ENCODE measurements at places on chromosomes 11 and 22.

- no peak for DNase-seq
Measured at GRCh38 chr11:2328021-2328420, 26.2 kb downstream of the TSPAN32 start.

- no peak for DNase-seq
Measured at GRCh38 chr22:44398856-44399837, 86.4 kb upstream of the SHISAL1 start.

DNA sequence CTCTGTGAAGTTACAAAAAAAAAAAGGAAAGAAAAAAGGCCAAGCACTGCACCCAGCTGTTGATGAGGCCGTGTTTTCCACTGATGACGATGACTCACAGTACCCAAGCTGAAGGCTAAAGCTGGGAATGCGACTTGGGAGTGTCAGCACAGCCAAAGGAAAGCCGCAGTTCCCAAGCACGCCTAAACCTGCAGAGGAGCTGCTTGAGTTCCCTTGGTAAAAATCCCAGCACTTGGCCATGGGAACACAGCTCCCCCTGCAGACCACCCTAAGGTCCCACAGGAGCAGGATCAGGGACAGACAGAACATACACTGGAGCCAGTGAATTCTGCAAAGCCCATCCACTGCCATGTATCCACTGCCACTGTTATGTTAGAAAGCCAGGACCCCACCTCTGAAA lies 39.9 kb downstream of the SERGEF start:
- no peak for DNase-seq

DNA sequence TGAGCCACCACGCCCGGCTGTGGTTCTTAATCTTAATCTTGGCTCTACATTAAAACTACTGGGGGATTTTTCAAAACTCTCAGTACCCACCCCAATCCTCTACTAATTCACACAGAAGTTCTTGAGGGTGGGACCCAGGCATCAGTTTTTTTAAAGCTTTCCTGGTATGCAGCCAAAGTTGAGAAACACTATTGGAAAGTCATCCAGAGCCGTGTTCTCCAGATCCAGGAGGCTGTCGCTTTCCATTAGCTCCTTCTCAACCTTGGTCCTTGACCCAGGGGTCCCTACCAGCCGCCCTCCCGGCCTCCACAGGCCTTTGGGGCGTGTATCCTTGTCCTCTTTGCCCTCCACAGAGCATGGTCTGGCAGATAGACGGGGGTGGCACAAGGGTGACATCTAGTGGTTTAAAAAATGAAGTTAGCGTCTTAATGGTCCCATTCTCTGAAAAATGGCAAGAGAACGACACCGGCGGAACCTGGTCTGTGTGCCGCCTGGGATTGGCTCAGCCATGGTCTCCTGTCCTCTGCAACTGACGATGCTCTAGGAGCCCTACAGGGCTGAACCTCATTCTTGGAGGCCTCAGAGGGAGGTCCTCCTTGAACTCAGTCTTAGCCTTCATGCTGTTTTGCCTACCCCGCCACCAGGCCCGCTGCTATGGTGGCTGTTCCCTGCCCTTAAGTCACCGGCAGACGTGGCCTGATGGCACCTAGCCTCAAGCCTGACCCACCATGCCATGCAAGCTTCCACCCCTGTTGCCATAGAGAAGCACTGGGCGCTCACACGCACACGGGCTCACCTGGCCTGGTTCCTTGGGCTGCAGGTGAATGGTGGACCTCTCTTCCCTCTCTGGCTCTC lies 152.0 kb upstream of the SYN3 start:
- no peak for DNase-seq

DNA sequence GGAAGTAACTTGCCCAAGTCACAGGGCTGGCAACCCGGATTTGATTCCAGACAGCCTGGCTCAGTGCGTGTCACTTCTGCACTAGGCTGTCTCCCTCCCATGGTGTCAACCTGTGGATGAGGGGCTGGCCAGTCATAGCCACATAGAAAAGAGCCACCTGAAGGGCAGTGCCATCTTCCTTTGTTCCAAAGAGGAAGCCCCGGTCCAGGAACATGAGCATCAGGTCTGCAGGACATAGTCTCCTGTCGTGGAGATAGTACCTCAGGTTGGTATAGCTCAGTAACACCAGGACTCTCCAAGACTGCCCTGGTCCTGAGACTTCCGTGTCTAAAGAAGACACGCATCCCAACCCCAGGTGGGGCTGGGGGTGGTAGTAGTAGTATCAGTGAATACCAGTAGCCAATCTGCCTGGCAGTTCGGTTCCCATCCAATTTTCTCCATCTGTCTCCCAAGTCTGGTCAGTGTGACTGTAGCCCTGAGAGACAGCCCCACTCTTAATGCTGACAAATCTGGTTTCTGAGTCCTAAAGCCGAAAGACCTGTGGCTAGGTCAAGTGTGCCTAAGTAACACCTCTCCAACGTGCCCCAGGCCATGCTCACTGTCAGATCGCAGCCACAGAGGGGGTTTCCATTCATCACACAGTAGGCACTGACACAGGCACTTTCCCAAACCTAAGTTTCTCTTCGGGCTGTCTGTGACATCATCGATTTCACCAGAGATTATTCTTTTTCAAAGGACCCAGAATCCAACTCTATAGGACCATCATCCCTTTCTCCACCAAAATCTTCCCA lies 33.1 kb downstream of the C11orf58 start:
- DNase-seq, result no peak

- no peak for DNase-seq
Measured at GRCh38 chr11:68775951-68776388, 24.6 kb upstream of the TESMIN start.

- DNase-seq, result no peak
Measured at GRCh38 chr11:132872211-132872610, 660.1 kb downstream of the OPCML start.

GRCh38 chr22:46737105-46737975 lies 712 bp downstream of the CERK start:
- DNase-seq, result no peak

GRCh38 chr22:47371263-47372090 lies 609.0 kb downstream of the TBC1D22A start:
- DNase-seq, result no peak

- DNase-seq, result no peak
Measured at GRCh38 chr22:49241174-49241851, 586.4 kb downstream of the BRD1 start.

GRCh38 chr11:3835751-3836150 lies 5.0 kb downstream of the RHOG start:
- no peak for DNase-seq

DNA sequence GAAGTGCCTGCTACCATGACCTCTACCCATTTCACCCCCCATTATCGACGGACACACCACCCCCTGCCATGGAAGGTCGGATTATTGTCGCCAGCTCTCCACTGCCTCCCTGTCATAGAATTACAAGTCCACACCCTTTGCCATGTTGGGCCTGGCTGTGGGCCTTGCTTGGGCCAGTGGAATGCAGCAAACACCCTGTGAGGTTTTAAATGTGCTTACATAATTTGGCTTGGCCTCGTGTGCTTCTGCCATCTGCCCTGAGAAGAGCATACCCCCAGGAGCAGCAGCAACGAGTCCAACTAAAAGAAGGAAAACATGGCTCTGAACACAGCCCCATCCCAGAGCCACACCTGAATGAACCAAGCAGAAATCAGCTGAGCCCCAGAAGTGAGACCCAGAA lies 94.1 kb upstream of the PRDM11 start:
- DNase-seq, result no peak

- DNase-seq, result no peak
Measured at GRCh38 chr11:35511666-35512065, 13.8 kb downstream of the PAMR1 start.

- no peak for DNase-seq
Measured at GRCh38 chr11:79366218-79366617, 74.6 kb downstream of the TENM4 start.

DNA sequence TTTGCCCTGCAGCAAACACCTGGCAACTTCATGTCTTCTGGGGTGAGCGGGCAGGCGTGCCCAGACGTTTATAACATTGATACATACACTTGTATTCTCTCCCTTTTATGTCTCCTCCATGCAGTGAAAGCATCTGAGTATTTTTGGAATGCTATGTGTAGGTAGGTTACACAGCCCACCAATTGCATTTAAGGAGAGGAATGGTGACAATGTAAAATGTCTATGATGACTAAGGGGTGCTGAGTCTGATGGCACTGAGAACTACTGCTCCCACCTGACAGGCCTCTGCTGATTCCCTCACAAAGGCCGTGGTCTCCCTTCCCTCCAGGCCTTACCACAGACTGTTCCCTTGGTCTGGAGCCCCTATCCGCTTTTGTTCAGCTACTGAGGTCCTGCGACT lies 22.9 kb upstream of the RASL10A start:
- DNase-seq, result no peak

DNA sequence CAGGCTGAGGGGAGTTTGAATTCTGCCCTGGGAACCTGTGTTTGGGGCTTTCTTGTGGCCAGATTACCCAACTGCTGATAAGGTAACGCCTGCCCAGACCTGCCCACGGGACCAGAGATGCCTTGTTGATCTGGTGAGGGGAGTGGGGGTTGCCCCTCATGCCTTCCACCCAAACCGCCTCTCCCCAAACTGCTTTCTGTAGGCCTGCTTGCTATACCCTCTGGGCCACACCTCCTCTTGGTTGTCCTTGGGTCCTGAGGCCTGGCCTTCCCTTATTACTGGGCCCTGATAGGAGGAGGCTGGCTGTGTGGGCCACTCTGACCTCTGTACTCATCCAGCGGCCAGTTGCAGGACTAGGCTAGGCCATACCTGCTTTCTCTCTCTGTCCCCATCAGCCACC lies 3.4 kb downstream of the P2RY2 start:
- DNase-seq, result no peak

- no peak for DNase-seq
Measured at GRCh38 chr22:27253108-27253902, 548.3 kb downstream of the MN1 start.

- no peak for DNase-seq
Measured at GRCh38 chr22:42991010-42991651, 23.8 kb downstream of the PACSIN2 start.

- no peak for DNase-seq
Measured at GRCh38 chr11:1931341-1932104, 12.0 kb downstream of the TNNT3 start.

GRCh38 chr11:129881570-129882170 lies 13.7 kb downstream of the NFRKB start:
- DNase-seq, result peak; percentile 25

DNA sequence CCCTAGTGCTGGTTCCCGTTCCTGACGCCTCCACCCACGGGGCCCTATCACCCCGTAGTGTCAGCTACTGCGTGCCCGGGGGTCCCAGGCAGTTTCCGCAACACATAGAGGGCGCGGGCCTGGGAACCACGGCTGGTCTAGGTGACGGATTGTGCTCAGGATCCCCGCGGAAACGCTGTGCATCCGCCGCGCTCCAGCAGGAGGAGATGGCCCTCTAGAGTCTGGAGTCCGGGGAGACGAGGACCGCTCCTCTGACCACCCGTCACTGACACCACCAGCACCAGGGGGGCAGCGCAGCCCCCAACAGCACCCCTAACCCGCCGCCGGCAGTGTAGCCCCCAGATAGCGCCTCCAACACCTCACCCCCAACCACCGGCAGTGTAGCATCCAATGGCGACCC lies 4.4 kb upstream of the RFPL3 start:
- no peak for DNase-seq

DNA sequence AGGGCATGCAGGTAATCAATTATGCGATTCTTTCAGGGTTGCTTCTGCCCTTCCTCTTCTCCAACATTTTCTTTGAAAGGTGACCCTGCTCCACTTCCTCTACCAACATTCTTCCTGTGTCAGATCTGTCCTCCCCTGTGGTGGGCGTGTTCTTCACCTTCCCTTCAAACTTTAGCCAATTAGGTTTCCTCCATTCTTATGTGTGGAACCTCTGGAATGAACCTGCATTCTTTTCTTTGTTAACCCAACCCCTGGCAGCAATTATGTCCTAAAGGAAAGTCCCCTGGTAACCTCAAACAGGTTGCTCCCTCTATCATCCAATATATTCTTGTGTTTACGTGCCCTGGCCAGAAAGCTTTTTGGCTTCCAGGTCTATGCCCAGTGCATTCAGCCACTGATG lies 22.4 kb downstream of the KIRREL3 start:
- no peak for DNase-seq

- DNase-seq, result no peak
Measured at GRCh38 chr11:61364012-61364675, 2.0 kb downstream of the TMEM138 start.

DNA sequence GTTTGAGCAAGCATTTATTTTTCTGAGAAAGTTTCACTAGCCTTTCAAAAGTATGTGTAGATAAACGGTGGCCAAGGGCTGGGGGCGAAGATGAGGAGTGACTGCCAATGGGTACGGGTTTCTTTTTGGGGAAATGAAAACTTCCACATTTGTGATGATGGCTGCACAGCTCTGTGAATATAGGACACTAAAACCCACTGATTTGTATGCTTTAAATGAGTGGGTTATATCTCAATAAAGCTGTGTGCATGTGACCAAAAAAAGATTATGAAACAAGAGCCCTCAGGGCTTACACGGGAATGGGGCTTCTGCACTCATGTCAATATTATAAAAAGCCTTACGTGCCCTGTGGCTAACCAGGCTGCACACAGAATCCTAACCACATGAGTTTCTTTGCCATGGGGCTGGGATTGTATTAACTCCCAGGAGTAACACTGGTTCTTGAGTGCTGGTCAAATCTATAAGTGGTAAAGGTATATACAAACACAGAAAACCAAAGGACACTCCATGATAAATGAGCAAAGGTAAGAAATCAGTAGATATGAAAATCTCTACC lies 31.3 kb downstream of the ABCC8 start:
- no peak for DNase-seq

- DNase-seq, result no peak
Measured at GRCh38 chr22:36097880-36098279, 62.7 kb downstream of the APOL3 start.

GRCh38 chr11:43943931-43944751 lies 1.7 kb downstream of the C11orf96 start:
- no peak for DNase-seq

GRCh38 chr22:25564979-25565677 lies 653 bp downstream of the GRK3 start:
- DNase-seq, result no peak

- no peak for DNase-seq
Measured at GRCh38 chr11:28106353-28107043, 1.5 kb downstream of the KIF18A start.

- DNase-seq, result peak; percentile 35
Measured at GRCh38 chr11:118051611-118052461, 25.0 kb upstream of the TMPRSS4 start.

DNA sequence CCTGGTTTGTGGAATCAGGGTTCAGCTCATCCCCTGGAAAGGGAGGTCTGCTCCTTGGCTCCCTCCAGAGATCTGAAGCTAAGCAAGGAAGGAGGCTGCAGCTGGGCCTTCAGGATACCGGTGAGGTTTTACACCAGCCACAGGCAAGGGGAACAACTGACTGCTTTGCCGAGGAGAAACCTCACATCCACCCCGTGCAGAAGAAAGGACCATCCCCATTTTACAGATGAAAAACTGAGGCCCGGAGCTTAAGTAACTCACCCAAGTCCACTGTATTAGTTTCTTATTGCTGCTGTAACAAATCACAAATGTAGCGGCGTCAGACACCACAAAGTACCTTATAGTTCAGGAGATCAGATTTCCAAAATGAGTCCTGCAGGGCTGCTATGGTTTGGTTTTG lies 173.7 kb downstream of the MN1 start:
- DNase-seq, result no peak
